ENCODE measurements at places on chromosomes 5 and 9.

DNA sequence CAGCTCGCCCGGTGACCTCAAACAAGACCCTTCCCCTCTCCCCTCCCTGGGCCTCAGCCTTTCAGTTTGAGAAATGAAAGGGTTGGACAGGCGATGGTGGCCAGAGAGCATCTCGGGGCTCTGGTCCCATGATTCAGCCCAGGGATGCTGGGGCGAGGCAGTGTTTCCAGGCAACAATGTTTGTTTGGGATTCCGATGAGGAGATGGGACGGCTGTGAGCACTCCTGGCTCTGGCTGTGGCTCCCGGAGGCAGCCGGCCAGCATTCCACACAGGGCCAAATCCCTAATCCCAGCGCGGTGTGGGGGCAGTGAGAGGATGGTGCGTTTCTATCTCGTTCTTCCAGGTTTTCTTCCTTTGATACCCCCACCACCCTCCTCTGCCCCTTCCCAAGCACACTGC is 66.0 kb downstream of the HMCN2 start:
- DNase-seq = no peak

GRCh38 chr5:25516141-25516540 is 871.4 kb upstream of the CDH10 start:
- no peak for DNase-seq

DNA sequence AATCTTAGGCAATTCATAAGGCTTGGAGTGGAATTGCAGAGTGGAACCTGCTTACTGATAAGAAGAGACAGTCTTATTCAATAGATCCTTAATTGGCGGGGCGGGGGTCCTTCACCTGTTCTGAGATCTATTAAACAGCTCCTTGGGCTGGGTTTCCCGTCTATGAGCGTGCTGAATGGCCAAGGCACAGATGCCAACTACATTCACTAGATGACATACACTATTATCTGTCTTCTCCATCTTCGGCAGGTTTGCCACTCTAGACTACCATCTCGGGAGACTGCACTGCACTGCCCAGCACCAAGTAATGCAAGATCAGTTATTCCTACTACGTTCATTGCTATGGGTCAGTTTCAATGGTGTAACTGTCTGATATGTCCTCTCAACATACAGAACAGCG is 81.5 kb downstream of the ACER2 start:
- DNase-seq = no peak

DNA sequence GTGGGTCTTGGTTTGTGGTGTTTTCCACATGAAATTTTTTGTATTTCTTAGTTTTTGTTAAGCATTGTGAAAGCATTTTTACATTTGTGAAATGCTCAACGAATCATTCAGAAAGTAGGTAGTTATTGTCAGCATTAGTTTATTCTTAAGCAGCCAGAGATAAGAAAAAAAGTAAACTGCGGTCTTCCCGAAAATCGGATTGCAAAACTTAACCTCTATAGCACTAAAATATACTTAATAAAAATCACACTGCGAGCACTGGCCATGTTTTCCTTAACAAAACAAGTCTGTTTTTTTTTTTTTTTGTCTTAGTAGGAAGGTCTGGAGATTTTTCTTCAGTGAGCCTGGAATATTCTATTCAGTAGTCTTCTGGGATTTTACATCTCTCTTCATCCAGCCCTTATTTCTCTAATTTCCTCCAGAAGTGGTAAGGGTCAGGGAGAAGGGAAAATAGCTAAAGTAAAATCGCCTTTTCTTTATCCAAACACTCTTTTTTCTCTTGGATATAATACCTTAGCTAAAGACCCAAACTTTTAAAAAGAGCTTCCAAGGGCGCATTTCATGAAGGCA is 289.9 kb downstream of the DMAC1 start:
- no peak for DNase-seq

DNA sequence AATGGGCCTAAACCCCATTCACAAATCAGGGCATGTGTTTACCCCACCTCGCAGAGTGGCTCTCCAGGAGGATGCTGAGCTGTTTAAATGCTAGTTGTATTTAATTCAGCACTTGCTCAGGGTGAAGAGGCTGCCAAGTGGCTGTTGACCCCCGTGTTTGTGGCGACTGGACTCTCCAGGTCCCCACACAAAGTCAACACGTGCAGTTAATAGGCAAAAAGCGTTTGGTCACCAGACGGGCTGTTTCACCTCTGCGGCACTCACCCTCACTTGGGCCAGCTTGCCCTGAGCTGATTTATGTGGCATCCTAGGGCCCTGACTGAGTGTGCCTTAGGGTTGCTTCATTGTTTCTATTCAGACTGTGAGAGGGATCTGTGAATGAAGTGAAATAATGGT is 152.3 kb downstream of the GAS1 start:
- DNase-seq = no peak

DNA sequence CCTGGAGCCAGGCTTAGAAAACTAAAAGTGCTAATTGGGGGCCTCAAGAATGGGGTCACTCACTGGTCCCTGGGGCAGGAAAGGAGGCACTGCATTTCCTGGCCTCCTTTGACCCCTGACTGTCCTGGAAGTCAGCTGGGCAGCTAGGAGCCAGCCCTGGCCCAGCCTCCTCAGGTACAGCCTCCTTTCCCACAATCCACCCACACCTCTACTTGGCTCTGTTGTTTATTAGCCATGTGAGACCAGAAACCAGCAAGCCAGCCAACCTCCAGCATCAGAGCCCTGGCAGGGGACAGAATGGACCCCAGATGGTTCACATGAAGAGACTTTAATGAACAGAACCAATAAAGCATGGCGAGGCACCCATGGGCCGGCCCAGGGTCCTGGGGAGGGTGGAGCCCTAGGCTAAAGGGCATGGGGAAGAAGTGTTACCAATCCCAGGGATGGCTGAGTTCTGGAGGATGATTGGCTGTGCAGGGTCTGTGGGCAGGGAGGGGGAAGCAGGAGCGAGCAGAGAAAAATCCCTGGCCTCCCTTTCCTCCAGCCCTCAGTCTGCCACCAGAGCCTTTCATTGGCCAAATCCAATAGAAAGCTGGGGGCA is 55.3 kb upstream of the ANGPTL2 start:
- DNase-seq = no peak

GRCh38 chr5:174636094-174636493 is 88.3 kb upstream of the MSX2 start:
- DNase-seq = no peak

Data from activated CD8-positive, alpha-beta memory T cell treated with anti-CD3 and anti-CD28 coated beads for 1 hour (primary cell).